ENCODE measurements at places on chromosomes 5 and 9.

- no peak for ATAC-seq
These were observed 97.9 kb downstream of the CRB2 start for GRCh38 chr9:123453831-123454321.

DNA sequence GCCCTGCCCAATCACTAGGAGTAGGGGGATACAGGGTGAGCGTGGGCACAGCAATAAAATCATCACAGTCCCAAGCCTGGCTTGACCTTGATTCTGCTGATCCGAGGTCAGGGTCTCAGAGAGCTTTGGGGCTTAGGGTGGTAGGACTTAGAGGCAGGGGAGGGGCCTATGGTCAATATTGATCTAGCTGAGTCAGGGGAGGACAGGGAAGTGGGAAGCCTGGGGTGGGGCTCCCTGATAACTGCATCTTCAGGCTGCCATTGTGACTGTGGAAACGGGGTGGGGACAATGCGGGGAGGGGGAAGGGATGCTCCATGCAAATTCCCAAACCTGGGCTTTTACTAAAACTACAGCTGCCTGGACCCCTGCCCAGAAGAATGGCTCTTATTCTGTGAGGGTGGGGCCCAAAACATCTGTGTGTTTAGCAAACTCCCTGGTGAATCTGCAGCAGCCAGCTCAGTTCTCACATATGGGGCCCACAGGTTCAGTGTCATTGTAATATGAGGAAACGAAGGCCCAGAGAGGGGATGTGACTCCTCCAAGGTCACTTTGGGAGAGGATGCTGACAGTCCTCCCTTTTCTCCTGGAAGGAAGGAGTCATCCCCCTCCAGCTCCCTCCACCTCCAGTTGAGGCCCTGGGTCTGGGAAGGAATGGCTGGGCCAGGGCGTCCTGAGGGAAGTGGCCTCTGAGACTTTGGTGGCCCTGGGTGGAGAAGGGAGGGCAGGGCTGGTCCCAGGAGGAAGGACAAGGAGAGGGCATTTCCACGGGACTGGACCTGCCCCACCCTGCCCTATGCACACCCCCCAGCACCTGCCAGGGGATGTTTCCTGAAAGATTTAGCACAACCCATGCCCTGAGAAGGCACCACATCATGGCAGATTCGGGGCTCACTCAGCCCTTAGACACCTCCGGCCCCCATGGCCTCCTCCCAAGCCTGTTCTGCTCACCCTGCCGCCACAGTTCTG is 26.4 kb downstream of the SLC6A7 start:
- ATAC-seq: no peak

DNA sequence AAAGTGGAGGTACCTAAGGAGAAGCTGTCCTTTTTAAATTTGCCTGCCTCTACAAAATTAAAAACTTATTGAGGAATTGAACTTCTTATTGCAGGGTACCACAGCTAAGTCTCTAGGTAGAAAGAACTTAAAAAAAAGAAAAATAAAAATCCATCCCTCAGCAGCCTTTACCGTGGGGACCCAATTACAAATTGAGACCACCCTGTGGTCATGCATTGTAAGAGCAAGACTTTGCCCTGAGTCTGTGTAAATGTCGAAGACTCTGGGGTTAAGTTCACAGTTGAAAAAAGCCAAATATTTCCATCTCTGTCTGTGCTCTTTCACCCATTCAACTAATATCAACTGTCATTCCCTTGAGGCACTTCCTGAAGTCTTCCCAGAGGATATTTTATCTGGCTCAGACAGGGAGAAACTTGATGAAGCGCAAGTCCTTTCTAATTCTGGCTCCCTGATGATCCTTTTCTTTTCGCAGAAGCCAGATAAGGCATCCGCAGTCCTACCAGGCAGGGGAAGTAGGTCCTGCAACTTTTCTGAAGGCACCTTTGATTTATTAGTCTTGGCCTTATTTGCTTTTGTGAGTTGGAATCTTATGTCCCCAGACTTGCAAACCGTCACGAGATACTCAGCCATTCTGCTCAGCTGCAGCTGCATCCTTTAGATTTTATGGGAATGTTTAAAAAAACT is 323.8 kb upstream of the WWC1 start:
- ATAC-seq: no peak

GRCh38 chr9:81890104-81890503 is 38.1 kb upstream of the SPATA31D4 start:
- no peak for ATAC-seq

DNA sequence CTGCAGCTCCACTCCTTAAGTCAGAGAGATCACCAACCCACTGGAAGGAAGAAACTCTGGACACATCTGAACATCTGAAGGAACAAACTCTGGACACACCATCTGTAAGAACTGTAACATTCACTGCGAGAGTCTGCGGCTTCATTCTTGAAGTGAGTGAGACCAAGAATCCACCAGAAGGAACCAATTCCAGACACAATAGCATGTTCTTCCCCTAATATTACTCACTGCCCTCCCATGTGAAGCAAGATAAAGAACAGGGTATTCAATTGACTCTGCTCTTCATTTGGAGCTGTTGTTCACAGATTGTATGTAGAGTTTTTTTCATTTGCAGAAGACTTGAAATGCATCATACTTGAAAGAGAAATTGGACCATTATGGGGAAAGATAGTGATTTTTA is 10.8 kb downstream of the SAXO1 start:
- ATAC-seq: no peak

GRCh38 chr9:129567329-129567728 is 53.6 kb downstream of the C9orf50 start:
- ATAC-seq: no peak

- ATAC-seq: no peak
These were observed 70.9 kb downstream of the PTTG1 start for GRCh38 chr5:160492565-160492964.

DNA sequence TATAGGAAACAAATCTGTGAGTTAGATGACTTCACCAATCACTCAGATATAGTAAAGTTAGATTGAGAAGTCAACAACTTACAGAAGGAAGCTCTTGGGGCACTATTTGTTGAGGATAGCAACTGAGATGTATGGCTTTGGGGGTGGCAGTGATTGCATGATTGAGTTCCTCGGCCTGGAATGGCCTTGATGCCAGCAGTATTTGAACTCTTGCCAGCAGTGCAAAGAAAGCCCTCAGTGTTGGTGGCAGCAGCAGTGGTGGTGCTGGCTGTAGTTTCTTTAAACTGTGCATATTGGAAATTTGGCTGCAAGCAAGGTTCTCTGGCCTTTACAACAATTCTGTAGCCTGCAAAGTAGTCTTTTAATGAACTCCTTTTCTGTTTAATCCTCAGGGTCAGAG is 41.4 kb upstream of the PJA2 start:
- ATAC-seq: no peak

DNA sequence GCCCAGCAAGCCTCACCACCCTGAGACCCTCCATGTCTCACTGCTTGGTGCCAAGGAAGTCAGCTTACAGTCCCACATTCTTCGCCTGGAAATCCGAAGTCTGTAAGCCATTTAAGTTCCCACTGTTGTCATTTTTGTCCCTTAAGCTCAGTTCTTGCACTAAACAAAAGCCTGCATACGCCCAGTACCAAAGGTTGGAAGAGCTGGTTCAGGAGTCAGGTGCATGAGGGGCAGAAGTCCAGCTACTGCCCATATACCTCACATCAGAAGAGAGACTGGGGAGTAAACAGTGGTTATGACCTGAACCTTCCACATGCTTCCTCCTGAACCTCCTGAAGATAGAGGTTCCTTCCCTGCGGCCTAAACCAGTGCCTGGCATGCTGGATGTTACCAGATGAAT is 146.0 kb downstream of the FRMD3 start:
- ATAC-seq: no peak

GRCh38 chr9:98375138-98375726 is 119.8 kb upstream of the TBC1D2 start:
- no peak for ATAC-seq

- ATAC-seq: no peak
These were observed 508.4 kb downstream of the NFIB start for GRCh38 chr9:13805546-13805945.

All from gastroesophageal sphincter (tissue), 4 donors.